Spleen (tissue), 13 donors: ENCODE measurements at places on chromosomes 6 and 20. TPM values are rescaled to one million over a fixed set of nuclear protein-coding genes. Genes with fewer than 3 reads are reported as not detected.

Gene CGAS
- 24.3 TPM for total RNA-seq

Gene TCP11
- not detected for total RNA-seq

Gene IRF4
- 49.0 TPM for total RNA-seq

Gene CDKAL1
- total RNA-seq: 26.9 TPM

Gene TNNC2
- total RNA-seq: 0.54 TPM

Gene DEFB112
- total RNA-seq: not detected

Gene DUSP15
- 2.8 TPM for total RNA-seq
